NCI-H2171 treated with DMSO at 0.1 percent for 48 hours (cell line): ENCODE measurements at places on chromosomes 3 and 15.

- DNase-seq: no peak
These were observed 85.6 kb upstream of the POU1F1 start for GRCh38 chr3:87361956-87362355.

DNA sequence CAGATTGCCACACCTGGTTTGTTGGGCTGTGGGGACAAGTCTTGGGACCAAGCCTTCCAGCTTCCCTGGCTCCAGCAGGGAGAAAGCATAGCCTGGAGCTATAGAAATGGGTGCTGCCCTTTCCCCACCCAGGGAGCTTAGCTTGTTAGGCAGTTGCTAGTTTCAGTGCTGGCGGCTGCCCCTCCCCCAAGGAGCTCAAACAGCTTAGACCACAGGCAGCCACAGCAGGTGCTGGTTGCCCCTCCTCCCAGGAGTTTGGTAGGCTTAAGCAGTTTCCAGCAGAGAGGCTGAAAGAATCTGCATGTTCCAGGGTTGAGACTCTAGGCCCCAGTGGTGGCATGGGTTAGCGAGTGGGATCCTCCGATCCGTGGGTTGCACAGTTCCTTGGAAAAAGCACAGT, 889.7 kb downstream of the IGSF11 start:
- no peak for DNase-seq

DNA sequence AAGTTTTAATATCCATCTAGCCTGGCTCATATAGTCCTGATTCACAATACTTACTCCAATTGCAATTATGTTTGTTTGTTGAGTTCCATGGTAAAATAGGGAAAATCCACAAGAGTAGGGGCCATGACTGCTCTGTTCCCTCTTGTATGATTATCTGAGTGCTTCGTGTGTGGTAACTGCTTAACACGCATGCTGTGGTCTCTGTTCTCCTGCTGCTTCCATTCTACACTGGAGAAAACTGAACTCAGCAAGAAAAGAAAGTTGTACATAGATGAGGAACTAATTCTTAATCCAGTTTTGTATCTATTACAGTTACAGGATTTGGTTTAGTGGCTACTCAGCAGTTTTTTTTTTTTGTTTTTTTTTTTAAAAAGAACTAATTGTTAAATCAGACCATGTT, 223.0 kb upstream of the SATB1 start:
- DNase-seq: no peak

- no peak for DNase-seq
These were observed 18.0 kb upstream of the ZXDC start for GRCh38 chr3:126493739-126494138.

- DNase-seq: no peak
These were observed 182.3 kb downstream of the OR4M2 start for GRCh38 chr15:22262613-22263020.

DNA sequence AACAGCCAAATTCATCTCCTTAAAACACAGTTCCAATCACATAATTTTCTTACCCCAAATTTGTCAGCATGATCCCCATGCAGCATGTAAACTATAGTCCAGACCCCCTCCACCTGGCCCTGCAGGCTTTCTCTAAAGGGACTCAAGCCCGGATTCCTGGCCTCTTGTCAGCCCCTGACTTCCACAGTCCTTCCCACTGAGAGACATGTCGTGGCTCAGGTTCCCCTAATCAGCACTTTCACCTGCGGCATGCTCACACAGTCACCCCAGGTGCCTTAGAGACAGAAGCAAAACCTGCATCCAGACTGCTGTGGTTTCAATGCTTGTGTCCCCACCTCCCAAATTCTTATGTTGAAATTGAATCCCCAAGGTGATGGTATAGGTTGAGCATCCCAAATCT, 372.7 kb upstream of the ATP10A start:
- DNase-seq: peak; percentile 27

DNA sequence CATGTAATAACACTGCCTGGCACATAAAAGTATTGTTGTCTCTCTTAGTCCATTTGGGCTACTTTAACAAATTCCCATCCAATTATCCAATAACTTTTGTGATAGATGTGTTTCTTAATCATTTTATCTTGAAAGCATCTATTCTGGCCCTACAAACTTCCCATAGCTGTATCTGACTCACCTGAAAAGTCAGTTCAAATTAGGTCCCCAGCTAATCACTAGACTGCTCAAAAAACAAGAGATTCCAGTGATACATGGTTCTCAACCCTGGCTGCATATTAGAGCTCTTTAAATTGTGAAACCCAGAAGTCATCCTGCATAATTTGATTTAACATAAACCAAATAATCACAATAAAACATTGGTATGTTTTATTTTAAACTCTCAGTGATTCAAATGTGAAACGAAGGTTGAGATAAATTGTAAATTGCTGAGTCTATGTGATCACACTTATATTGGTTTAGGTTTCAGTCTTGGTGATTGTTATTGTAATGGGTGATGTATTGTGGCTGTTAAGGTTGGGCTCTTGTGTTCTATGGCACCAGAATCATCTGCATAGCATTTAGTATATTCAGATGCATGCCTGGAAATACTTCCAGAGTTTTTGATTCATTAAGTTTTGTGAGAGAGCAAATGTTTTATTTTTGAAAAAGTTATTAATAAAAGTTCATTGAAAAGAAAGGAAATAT, 268.9 kb upstream of the KCNMB2 start:
- no peak for DNase-seq

DNA sequence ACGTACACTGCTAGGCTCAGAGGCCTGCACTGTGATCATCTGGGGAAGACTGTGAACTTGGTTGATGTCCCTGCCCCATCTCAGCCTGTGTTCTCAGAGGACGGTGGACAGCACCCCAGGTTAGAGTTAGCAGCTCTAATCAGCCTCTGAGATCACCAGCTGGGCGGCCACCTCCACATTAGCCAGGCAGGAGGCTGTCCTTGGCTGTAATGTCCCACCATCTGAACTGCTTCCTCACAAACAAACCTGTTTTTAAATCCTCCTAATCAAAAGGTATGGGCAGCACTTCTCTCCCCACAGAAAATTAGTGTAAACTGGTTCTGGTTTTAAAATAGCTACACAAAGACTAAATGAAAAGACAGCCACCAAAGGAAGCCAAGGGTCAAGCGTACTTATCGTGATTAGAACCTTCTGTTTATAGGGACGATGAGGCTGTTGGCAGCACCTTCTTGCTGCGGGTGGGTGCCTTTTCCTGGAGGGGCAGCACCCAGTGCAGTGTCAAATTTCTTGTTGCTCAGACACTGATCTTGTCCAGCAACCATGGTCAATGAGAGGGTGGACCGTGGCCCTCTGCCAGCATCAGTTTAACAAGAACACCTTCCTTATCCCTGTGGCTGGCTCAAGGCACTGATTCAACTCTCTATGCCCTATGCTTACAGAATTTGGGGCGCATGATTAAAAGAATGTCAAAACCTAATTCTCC, 24.6 kb downstream of the ACSBG1 start:
- DNase-seq: no peak

DNA sequence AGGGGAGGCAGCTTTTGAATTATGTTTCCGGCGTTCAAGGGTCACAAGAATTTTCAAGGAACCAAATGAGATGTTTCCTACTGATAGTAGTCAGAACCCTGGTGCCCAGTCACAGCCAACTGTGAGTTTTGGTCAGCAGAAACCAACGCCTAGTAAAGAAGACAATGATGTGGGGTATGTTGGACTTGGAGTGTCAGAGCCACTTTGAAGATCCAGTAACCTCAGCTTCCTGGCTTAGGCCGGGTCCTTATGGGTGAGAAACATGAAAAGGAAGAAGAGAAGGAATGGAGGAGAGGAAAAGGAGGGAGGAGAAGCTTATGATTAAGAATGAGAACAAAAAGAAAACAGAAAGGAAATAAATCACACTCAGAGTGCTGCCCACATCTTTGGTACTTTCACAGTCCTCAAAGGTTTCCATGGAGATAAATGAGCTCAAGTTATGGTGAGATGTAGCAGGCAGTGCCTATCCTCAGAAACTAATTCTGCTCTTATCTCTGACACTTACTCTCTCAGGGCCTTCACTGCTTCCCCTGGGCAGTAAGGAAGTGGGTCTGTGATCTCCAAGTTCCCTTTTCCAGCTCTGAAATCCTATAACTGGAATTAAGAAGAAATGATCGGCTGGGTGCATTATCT, 2.0 kb upstream of the MCF2L2 start:
- no peak for DNase-seq

GRCh38 chr15:84006421-84006820, 229.2 kb upstream of the GOLGA6L4 start:
- DNase-seq: no peak

- DNase-seq: no peak
These were observed 3.7 kb upstream of the SLC6A6 start for GRCh38 chr3:14398797-14399106.

DNA sequence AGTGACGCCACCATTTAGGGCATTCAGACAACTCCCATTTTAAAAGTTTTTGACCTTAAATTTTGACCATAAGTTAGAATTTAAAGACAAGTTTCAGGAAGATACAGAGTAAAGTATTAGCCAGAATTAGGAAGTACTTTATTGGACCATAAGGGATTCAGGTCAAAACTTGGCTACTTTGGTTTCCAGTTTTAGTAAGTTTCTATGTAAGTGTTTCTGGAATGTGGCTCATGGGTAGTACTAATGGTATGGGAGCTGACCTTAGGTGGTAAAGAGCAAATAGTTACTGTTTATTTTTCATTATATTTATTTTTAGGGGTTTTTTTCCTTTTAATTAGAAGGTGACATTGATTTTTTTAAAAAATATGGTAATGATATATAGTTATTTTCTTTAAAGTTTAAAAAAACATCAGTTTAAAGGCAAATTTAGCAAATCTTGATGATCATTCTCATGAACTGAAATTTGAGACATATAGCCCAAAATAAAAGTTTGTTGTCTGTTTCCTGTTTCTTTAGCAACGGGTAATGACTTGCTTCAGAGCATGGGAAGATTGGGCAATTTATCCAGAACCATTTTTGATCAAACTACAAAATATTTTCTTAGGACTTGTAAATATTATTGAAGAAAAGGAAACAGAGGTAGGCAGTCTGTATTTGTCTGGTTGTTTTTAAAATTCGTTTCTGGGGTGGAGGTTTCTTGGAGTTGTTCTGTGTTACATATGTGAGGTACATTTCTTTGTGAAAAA, 34.3 kb downstream of the U2SURP start:
- DNase-seq: no peak

DNA sequence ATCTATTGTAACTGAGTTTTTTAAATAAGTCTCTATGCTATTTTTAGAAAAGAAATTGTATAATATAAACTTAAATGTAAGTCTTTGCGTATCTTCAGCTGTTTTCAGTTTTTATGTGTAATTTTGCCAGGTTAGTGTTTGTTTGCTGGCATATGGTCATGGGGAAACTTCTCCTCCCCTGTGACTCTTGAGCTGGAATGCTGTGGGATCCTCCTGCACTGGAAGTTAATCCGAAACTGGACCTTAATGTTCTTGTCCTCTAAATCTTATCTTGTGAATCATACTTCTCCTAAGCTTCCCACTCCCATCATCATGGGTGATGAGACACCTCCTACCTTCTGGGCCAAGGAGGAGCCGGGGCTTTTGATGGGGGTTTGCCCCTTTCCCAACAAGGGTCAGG, 52.4 kb upstream of the CHST2 start:
- DNase-seq: no peak

- no peak for DNase-seq
These were observed 72.7 kb upstream of the HACD2 start for GRCh38 chr3:123657568-123657967.

DNA sequence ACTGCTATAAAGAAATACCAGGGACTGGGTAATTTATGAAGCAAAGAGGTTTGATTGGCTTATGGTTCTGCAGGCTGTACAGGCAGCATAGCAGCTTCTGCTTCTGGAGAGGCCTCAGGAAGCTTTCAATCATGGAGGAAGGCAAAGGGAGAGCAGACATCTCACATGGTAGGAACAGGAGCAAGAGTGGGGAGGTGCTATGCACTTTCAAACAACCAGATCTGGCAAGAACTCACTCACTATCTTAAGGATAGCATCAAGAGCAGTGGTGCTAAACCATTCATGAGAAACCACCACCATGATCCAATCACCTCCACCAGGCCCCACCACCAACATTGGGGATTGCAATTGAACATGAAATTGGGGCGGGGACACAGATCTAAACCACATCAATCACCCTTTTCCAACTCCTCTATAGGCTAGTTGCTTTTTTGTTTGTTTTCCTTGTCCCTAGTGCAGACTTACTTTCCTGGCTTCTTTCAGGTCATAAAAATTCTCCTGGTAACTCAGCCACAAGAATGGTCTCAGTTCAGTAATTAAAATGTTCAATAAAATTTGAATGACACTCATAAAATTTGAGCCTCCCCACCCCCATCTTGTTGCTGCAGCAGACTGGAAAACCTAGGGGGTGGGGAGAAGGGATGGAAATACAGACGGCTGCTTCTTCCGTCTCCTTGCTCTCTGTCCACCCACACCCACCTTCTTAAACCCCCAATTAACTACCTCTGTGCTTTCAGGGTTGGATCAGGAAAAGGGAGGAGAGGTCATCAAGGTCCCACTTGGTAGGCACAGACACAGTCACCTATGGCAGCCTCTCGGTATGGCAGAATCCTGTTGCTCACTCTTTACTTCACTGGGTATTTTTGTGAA, 16.3 kb upstream of the TIPARP start:
- DNase-seq: no peak

- peak; percentile 25 for DNase-seq
These were observed 15.6 kb upstream of the CD47 start for GRCh38 chr3:108106449-108106848.

DNA sequence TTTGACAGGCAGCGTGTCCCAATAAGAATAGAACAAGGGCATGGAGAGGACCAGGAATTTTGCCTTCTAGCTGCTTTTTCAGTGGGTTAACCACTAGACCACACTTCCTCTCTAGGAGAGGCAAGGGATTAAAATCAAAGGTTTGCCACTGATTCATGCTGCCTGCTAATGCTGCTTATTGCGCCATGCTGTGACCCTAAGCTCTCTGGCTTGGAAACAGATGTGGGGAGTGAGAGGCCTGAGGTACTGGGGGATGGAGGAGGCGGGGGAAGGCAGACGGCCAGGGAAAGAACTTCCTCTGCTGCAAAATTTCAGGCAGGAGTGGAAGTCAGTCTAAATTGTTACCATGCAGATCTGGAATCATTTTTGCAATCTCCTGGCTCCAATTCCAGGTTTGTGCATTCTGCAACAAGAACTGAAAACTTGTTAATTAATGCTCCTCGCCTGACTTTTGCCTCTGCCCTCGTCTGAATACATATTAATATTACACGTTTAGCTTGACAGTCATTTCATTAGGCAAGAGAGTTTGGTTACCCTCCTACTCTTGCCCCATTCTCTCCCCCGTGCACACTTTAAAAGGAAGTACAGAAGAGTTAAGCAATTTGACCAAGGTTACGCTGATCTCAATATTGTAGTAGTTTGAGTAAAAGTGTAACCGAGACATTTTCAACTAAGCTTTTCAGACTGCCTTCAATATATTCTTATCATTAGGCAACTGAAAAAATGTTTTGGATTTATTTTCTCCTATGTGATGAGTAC, 121.7 kb upstream of the SPRED1 start:
- no peak for DNase-seq

DNA sequence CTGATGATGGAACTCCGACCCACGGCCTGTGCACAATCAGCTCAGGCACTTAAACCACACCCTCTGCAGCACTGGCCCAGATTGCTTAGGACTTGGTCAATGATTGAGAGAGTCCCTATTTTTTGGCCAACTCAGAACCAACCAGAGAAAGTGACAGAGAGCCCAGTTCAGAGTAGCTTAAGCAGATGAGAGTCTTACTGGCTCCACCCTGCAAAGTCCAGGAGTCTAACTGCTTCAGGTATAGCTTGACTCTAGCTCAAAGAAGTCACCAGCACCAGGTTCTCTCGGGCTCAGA, 20.1 kb downstream of the SLC6A20 start:
- DNase-seq: no peak
